Fibroblast of lung (primary cell): ENCODE measurements at places on chromosomes 11 and 22. TPM values are rescaled to one million over a fixed set of nuclear protein-coding genes. Genes with fewer than 3 reads are reported as not detected.

Gene LMO2
- 0.17 and 0.51 TPM in 2 replicates for total RNA-seq

GRCh38 chr11:75388386-75389275, 10.7 kb upstream of the RPS3 start:
- DNase-seq, result peak; percentile 61

DNA sequence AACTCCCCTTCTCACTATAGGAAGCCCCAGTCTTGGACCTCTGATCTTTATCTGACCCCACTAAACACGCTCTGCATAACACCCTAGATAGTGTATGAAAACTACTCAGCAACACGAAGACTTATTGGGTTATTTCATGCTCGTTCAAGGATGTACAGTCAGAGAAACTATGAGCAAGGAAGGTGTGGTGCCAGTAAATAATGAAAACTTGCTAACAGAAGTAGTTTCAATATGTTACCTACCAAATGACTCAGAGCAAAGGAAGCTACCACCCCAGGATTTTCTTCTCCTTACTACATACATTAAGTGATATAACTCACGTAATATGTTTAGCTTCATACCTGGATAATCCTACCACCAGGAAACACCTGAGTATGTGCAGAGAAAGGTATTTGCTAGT, 25.9 kb upstream of the LYVE1 start:
- DNase-seq, result no peak

GRCh38 chr11:99505316-99505715, 484.6 kb downstream of the CNTN5 start:
- peak; percentile 85 for DNase-seq

DNA sequence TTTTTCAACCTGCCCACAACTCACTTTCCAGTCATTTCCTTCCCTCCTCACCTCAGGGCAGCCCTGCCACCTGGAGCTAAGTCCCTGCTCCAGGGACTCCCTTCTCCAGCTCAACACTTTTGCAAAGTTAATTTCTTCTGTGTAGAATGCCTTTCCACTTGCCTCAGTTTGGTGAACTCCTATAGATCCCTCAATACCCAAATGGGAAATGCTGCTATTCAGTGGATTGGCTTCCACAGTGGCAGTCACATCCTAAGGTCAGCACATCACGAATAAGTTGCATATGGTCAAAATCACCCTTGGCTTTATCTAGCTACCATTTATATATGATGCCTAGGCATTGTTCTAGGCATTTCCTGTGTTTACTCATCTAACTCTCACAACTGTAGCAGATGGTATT, 23.6 kb downstream of the GDPD5 start:
- no peak for DNase-seq

- DNase-seq, result no peak
Measured at GRCh38 chr11:7849018-7849417, 52.3 kb upstream of the OR5P2 start.

DNA sequence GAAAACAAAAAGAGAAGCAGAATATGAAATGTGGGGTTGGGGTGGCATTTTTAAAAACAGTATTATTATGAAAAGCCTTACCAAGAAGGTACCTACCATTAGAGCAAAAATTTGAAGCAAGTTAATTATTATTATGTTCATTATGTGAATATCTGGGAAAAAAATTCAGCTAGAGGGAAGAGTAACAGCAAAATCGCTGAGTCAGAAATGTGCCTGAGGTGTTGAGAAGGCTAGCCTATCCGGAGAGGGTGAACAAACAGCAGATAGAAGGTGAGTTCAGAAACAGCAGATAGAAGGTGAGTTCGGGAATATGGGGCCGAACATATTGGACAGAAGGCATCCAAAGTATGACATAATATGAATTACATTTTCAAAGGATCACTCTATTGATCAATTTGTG, 536.8 kb upstream of the ANO5 start:
- no peak for DNase-seq

Gene RAB38
- total RNA-seq, result 4.9 and 10.1 TPM in 2 replicates

Gene CHRM1
- total RNA-seq, result not detected in 2 replicates

- DNase-seq, result no peak
Measured at GRCh38 chr22:24086310-24086709, 75.2 kb downstream of the CABIN1 start.

DNA sequence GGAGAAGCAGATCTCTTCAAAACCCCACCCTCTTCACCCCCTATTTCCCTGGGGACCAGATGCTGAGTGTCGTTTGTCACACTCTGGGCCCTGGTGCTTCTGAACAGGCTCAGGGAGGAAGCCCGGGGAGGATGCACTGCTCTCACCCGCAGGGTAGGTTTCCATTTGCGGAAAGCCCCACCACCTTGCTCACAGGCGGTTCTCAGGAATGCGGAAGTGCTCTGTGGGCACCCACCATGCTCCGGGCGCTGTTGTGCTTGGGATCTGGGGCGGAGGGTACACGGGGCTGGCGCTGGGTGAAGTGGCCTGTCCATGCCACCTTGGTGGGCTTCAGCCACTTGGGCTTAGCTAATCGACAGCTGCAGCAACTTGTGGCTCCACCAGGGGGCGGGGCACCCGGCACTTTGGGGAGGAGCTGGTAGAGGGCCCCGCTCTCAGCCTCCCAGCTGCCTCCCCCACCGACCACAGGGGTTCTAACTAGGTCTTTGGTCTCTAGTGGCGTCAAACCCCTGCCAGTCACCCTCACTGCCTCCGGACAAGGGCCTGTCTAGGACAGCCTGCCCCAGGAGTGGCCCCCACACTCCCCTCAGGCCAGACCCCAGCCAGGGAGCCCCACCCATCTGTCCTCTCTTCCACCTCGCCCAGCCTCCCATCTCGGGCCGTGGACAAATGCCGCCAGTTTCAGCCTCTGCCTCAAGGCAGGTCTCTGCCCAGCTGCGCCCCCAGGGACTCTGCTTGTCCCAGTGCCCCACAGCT, 7.4 kb downstream of the NDUFV1 start:
- DNase-seq, result peak; percentile 16

DNA sequence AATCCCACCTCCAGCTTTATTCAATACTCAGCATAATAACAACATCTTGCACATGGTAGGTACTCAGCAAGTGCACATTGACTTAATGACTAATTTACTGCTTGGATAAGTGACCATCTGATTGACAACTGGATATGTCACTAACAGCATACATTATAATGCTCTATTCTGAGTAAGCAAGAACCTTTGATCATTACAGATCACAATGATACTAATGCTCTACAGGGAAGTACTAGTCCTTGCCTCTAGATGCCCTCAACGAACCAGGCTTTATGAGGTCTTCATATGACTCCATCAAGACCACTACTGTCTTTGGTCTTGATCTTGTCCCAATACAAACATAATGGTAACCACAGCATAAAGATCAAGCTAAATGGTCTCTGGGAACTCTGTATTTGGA, 167.6 kb upstream of the MTMR2 start:
- DNase-seq, result no peak

Gene VEGFB
- 24.4 and 27.9 TPM in 2 replicates for total RNA-seq

Gene BARX2
- total RNA-seq, result not detected in 2 replicates

Gene OR8G1
- total RNA-seq, result not detected in 2 replicates

DNA sequence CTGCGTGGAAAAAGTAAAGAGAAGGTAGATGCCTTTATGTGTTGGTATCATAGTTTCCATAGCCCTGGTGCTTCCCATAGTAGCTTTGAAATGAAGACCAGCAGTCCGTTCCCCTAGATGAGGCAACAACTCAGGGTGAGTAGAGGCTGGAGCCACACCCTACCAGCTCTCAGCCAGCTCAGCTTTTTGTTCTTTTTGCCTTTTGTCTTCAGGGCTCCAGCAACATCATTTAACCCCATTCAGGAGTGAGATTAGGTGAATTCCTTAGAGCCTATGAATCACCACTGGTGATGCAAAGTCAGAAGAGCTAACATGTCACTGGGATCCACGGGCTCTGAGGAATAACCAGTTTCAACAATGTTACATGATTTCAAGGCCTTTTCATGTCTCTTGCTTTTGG, 14.0 kb upstream of the SESN3 start:
- DNase-seq, result peak; percentile 80

DNA sequence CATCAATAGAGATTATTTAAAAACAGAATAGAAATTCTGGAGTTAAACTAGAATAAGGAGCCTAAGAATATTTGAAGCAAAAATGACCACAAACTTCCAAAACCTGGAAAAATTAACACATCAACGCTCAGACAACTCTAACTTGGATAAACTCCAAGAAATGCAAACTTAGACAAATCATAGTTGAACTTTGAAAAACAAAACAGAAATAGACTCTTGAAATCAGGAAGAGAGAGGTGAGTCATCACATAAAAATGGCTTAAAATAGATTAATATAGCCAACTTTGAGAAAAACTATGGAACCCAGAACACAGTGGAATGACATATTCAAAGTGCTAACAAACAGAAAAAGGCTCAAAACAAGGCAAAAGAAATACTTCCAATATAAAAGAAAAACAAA, 974.2 kb downstream of the JRKL start:
- peak; percentile 65 for DNase-seq

DNA sequence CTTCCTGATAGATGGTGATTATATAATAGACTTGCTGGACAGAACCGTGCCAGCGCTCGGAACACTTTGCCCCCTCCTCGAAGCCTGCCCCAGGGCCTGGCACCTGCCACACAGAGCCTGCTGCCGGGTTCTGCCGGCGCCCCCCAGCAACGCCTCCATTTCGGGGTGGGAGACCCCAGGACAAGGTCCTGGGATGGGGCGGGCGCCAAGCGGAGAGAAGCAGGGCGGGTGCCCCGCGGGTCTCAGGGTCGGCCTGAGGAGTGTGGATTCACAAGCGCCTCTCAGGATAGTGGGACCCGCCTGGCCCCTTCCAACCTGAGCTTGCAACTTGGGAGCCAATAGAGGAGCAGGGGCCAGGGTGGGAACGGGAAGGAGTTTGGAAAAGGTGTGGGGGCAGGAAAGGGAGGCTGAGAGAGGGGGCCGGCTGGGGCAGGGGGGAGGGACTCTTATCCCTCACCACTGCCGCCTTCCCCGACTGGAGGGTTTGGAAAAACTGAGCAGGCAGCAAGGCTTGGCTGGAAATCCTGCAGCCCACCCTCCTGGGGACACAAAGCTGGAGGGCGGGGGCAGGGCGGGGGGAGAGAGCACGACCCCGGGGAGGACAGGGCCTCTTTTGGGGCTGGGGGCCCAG, 3.3 kb upstream of the BCL9L start:
- peak; percentile 70 for DNase-seq

GRCh38 chr11:92941676-92942571, 27.5 kb upstream of the MTNR1B start:
- DNase-seq, result peak; percentile 65

- DNase-seq, result no peak
Measured at GRCh38 chr22:46036558-46037408, 59.8 kb upstream of the WNT7B start.

DNA sequence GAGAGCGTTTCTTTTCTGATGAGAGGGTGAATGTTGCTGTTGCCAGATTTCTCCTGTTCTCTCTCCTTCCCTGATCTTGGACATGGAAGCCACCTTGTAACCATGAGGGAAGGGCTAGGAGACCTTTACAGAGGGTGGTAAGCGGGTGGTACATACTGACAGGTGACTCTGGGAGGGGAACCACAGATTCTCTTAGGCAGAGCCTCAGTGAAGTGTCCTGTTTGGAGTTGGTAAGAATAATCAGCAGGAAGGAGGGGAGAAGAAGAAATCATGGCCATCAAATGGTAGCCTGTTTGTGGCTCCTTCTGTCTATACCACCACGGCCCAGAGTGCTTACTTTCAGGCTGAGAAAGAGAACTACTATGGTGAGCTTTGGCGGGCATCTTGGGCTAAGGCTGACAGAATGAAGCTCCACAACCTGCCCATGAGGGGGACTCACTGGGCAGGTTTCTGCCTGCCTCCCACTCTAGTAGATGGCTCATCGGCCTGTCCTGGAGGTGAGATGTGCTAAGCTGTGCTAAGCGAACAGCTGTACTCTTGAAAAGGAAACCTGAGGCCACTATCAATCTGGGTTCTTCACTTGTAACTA, 55.3 kb upstream of the CLTCL1 start:
- DNase-seq, result no peak
